ENCODE measurements at places on chromosomes 12 and 14.
A peak's percentile ranks its signal among the peaks of the same experiment; 100 is the strongest.

DNA sequence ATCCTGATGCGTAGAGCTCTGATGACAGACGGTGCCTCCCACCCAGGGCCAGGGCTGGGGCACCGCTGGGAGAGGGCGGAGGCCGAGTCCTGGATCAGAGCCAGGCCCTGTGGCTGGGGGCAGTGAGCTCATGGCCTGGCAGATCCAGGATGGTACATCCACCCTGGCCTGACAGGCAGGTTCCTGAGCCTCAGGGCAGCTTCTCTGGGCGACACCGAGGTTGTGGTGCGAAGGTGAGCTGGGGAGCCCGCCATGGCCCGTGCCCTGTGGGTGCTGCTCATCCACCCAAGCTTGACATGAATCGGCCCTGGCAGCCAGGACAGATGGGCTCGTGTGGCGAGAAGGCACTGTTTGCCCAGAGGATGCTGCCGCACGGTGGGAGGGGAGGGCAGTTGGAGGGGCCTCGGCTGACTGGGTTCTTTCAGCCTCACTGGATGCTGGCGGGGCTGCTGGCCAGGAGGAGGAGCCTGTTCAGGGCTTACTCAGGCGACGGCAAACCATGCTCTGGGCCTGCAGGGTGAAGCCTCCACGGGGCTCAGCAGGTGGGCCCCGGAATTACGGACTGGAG is 16.6 kb downstream of the LRTM2 start:
- DNase-seq: no peak

GRCh38 chr12:130703733-130704375 is 12.2 kb downstream of the RIMBP2 start:
- no peak for DNase-seq

DNA sequence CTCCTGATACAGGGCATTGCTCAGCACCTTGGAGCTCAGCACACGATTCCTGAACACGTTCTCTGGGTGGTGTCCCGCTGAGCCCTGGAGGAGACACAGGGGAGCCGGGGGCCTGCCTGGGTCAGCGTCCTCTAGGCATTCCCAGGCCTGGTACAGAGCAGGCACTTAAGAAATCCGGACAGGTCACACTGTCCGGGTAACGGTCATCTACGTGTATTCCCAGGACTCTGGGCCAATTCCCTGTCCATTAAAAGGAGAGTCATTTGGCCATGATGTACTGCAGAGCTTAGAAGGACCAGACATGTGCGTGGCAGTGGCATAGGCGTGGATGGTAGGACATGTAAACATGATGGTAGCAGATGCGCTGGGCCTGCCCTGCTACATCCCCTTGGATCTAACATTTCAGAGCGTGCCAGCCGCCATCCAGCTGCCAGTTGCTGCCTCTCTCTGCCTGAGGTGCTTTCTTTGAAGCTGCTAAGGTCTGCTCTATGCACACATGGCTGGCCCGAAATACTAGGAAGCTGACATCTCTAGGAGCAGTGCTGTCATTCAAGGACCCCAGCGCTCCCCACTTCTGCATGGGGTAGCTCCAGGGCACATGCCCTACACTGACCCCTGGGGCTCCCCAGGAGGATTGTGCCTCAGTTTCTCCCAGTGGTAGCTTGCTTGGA is 273.1 kb upstream of the RTL1 start:
- DNase-seq: no peak

- DNase-seq: no peak
Measured at GRCh38 chr12:4302881-4303280, 18.1 kb upstream of the TIGAR start.

DNA sequence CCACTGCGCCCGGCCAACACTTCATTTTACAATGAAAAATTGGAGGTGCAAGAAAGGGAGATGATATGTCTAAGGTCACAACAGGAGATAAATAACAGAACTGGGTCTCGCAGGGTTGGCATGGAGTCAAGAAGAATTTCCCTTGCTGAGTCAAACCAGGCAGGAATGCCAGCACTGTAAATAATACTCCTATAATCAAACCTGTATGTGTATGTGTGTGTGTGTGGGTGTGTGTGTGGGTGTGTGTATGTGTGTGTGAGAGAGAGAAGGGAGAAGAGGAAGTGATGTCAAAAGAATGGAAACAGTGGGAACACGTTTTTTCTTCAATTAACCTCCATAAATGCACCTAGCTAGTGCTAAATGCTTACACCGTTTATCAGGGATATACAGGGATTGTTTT is 70.4 kb downstream of the TMEM116 start:
- DNase-seq: peak; percentile 65

GRCh38 chr14:59585891-59586554 is 9.4 kb upstream of the CCDC175 start:
- DNase-seq: no peak

GRCh38 chr14:45201905-45202304 is 51.1 kb downstream of the MIS18BP1 start:
- peak; percentile 38 for DNase-seq

- DNase-seq: no peak
Measured at GRCh38 chr12:124044809-124045321, 71.8 kb downstream of the ZNF664 start.

DNA sequence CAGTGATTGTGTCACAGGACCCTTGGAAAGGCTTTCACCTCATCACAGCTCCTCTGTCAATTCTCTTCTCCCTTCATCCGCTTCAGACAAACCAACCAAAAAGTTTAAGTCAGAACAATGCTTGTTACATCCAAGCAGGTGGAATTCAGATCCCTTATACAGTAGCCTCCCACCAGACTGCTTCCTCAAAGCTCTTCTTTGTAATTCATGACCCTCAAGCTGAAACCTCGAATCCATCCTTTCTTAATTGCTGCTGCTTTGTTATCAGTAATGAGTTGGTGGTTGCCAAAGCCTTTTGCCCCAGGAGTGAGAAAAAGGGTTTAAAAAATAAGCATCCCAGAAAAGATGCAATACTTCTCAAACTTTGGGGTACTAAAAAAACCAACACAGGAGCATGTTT is 9.5 kb downstream of the BEST3 start:
- no peak for DNase-seq

DNA sequence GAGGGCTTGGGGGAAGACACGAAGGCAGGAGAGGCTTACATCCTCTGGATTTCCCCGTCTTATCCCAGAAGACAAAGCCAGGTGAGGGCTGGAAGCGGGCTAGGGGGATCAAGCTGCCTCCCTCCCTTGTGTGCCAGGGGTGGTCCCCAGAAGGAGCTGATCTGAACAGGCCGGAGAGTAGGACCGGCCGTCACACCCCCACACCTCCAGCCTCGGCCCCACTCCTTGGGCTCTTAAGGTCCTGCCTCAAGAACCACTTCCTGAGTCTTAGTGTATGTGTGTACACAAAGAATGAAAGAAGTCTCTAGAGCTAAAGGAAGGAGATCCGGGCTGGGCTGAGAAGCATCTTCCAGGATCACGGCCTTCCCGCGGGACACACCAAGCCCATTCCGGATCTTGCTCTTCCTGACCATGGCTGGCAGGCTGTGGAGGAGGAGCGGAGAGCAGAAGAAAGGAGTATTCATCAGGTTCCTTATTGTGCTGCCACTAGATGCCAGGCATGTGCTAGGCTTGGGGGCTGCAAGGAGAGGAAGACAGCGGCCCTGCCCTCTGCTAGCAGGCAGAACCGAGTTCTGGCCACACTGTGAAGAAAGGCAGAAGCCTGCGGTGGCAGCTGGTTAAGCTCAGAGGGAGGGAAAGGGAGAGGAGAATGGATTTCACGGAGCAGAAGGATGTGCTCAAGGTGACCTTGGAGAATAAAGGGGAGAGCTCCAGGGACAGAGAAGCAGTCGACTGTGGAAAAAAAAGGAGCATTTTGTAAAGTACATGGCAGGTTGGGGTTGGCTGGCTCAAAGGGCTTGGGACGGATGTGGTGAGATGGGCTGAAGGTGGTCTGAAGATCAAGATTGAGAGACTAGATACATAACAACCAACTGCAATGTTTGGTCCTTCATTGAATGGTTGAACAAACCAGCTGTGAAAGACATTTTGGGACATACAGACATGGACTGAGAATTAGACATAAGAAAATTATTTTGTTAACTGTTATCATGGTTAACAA is 1.3 kb upstream of the CD63 start:
- peak; percentile 65 for DNase-seq

Measured in fibroblast of skin of scalp (primary cell).